ENCODE measurements at places on chromosomes 13 and 19.

DNA sequence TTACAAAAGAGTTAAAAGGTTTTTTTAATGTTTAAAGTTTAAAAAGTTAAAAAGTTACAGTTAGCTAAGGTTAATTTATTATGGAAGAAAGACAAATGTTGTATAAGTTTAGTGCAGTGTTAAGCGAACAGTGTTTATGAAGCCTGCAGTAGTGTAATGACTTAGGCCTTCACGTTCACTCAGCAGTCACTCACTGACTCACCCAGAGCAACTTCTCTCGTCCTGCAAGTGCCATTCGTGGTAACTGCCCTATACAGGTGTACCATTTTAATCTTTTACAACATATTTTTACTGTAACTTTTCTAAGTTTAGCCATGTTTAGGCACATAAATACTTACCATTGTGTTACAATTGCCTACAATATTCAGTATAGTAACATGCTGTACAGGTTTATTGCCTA is 398.2 kb upstream of the NBEA start:
- DNase-seq = no peak

- peak; percentile 75 for DNase-seq
These were observed 14.5 kb downstream of the KLK4 start for GRCh38 chr19:50896591-50897190.

GRCh38 chr13:30299786-30300185 is 7.6 kb downstream of the KATNAL1 start:
- DNase-seq = no peak

GRCh38 chr19:8536282-8536681 is 22.3 kb upstream of the ZNF414 start:
- DNase-seq = no peak

- DNase-seq = no peak
These were observed 79.3 kb upstream of the GPR183 start for GRCh38 chr13:99386495-99386894.

GRCh38 chr13:91400063-91400399 is 1.6 kb downstream of the GPC5 start:
- no peak for DNase-seq

DNA sequence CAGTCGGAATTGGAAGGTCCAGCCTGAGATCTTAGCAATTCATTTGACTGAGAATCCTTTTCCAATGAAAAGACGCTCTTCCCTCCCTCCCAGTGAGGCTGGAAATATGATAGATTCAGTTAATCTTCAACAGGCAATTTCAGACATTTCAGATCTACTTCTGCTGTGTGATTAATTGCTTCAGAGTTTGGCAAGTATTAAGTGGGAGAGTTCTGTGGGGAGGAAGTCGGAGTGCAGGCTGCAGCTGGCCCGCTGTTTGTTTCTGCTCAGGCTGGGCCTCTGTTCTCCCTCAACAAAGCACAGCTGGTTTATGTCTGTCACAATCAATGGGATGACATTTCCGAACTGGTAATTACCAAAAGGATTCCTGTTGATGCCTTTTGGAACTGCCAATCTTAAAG is 178.2 kb downstream of the NDFIP2 start:
- no peak for DNase-seq

DNA sequence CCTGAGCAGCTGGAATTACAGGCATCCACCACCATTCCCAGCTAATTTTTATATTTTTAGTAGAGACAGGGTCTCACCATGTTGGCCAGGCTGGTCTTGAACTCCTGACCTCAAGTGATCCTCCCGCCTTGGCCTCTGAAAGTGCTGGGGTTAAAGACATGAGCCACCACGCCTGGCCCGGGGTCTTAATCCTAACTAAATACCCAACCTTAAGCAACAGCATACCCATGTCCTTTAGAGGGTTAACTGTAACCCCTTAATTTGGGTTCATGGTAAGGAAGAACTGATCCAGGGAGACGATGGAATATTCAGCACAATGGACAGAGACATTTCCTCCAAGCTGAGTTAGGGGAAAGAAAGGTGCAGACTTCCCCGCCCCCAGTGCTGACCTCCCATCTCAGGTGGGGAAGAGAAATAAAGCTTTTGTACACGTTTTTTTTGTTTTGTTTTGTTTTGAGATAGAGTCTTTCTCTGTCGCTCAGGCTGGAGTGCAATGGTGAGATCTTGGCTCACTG is 8.7 kb upstream of the GALP start:
- peak; percentile 43 for DNase-seq

DNA sequence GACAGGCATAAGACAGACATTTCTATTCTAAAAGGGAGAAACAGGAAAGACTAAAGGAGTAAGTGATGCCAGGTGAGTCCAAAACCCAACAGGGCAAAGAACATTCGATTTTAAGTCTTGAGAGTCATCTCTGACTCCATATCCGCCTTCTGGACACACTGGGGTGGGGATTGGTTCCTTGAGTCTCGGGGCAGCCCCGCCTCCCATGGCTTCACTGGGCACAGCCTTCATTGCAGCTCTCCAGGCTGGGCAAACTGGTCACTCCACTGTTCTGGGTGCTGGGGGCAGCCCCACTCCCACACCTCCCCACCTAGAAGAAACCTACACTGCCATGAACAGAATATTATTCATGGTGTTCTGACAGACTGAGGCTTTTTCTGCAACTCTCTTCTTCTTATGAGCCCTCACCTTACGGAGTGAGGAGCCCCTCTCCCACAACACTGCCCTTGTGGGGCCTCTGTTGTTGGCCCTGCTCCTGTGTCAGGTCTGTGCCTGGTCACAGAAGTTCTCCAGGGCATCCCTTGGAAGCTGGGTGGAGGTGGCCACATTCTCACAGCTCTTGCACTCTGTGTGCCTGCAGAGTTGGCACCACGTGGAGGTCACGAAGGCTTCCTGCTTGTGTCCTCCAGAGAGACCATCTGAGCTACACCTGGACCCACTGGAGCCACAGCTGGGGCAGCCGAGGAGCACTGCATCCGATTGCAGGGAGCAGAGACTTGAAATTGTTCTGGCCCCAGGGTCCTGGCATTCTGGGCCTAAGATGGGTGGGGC is 95.4 kb downstream of the COL4A2 start:
- no peak for DNase-seq

DNA sequence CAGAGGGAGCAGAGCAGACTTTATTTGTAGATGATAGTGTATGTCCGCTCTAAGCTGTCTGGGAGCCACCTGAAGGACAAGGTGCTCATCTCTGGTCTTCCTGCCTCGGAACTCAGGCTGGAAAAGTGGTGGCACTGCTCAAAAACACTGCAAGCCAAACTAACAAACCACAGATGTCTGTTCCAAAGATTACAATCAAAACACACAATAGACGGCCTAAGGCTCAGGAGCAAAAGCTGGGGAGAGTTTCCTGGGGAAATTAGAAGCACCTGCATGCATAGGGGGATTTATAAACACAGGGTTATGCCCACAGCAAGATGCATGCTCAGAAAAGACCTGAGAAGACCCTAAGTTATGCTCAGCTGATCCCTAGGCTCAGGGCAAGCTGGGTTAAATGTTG is 9.4 kb upstream of the EVI5L start:
- no peak for DNase-seq

DNA sequence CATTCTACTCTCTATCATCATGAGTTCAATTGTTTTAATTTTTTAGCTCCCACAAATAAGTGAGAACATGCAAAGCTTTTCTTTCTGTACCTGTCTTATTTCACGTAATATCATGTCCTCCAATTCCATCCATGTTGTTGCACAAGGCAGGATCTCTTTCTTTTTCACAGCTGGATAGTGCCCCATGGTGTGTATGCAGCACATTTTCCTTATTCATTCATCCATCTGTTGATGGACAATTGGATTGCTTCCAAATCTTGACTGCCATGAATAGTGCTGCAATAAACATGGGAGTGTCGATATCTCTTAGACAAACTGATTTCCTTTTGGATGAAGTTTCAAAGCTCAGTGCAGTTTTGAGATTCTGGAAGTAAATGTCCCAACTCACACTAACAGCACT is 326.9 kb downstream of the FGF9 start:
- DNase-seq = no peak

- DNase-seq = peak; percentile 57
These were observed 137.5 kb downstream of the TNFRSF19 start for GRCh38 chr13:23707674-23708073.
